ENCODE measurements at places on chromosomes 7 and 10. TPM values are rescaled to one million over a fixed set of nuclear protein-coding genes. Genes with fewer than 3 reads are reported as not detected.

The TMEM213 gene
- not detected for total RNA-seq

The CLRN3 gene
- total RNA-seq, result not detected

The HOXA2 gene
- total RNA-seq, result not detected

DNA sequence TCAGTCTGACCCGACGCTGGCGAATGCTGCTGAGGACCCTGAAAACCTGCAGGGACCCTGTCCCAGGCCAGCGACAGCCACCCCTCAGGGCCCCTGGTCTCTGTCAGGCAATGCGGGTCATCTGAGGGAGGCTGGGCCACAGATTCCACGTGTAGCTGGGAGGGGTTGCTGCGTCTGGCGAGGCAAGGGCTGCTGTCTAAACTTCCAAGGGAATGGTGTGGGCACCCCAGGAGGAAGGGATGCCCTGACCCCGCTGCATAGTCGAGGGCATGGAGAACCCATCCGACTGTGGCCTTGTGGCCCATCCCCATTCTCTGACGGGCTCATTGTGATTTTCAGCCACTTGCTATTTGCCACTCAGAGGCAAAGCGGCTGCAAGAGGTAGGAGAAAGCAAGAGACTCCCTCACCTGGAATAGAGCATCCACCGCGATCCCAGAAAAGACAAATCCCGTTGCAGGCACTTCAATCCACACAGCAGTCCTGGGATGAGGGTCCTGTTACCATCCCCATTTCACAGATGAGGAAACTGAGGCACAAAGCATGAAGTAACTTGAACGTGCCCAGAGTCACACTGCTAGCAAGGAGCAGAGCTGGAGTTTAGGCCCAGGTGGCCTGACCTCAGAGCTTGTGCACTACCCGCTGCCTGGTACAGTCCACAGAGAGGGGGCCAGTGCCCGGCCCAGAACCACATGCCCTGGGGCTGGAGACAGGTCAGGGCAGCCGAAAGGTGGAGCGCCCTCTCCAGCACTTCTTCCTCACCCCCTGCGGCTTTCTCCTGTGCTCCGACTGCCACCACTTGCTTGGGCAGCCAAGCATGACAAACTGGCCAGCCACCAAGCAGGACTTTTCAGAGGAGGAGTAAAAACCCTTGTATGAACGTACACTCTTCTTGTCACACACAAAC, 163.8 kb upstream of the KLF14 start:
- DNase-seq, result no peak

- DNase-seq, result no peak
These were observed 27.7 kb downstream of the MMRN2 start for GRCh38 chr10:86929468-86930380.

- DNase-seq, result no peak
These were observed 327.2 kb downstream of the KCNMA1 start for GRCh38 chr10:77310288-77310840.

GRCh38 chr10:44983066-44983894, 4.7 kb upstream of the DEPP1 start:
- no peak for DNase-seq

DNA sequence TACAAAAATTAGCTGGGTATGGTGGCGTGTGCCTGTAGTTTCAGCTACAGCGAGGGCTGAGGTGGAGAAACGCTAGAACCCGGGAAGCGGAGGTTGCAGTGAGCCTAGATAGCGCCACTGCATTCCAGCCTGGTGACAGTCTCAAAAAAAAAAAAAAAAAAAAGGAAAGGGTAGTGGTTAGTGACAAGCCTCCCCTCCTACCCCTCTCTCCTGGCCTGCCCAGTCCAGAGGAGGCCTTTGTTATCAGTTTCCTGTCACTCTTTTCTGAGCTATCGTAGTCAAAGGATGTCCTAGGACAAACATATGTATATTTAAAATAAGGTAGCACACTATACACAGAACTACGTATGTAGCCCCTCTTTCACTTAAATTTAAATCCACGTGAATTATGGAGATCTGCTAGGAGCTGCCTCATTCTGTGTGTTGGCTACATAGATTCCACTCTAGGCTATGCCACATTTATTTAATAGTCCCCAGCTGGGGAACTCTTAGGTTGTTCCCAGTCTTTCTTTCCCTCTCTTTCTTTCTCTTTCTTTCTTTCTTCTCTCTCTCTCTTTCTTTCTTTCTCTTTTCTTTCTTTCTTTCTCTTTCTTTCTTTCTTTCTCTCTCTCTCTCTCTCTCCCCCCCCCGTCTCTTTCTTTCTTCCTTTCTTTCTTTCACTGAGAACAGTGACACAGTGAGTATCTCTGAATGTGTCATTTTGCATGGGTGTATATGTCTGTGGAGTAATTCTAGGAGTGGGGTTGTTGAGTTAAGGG, 3.9 kb downstream of the TSPAN15 start:
- no peak for DNase-seq

DNA sequence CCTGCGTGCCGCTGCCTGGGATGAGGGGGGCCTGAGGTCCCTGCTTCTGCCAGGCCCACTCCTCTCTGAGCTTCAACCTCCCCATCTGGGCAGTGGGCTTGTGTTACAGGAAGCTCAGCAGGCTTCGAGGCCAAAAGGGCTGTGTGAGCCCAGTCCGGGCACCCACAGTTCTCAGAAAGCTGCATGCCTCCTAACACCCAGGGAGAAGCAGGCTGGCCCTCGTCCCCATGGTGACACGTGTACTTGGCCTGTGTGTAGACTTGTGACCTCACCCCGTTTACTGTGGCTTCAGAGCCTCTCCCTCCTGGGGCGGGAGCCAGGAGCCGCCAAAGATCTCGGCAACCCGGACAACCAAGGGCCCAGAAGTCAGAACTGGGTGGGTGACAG, 2.2 kb upstream of the GRIFIN start:
- no peak for DNase-seq

DNA sequence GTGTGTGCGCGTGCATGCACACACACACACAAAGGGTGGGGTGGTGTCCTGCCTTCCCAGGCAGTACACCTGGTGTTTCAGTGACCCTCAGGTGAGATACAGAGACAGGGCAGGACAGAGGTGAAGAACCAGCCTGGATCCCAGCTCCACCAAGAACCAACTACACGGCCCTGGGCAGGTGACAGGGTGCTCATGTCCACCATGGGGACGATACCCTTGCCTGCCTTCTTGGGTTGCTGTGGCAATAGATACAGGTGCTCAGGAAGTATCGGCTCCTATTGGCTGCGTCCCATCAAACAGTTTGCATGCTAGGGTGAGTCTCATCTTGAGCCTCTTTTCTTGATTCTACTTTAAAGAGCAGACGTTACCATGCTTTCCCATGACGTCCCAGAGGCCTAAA, 33.7 kb upstream of the CXCL12 start:
- no peak for DNase-seq

DNA sequence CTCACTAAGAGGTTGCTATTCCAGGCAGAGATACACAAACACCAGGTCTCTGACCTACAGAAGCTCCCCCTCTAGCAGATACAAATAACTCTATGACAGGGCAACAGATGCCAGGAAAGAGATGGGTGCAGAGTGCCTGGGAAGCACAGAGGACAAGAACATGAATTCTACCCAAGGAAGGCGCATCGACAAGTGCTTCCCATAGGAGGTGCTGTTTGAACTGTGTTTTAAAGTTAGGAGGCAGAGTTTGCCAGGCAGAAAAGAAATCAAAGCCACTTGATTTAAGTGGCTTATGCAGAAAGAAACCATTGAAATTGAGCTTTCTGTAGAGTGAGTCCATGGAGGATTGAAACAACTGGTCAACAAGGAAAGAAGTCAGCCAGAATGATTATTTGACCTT, 35.3 kb upstream of the EGR2 start:
- DNase-seq, result no peak

DNA sequence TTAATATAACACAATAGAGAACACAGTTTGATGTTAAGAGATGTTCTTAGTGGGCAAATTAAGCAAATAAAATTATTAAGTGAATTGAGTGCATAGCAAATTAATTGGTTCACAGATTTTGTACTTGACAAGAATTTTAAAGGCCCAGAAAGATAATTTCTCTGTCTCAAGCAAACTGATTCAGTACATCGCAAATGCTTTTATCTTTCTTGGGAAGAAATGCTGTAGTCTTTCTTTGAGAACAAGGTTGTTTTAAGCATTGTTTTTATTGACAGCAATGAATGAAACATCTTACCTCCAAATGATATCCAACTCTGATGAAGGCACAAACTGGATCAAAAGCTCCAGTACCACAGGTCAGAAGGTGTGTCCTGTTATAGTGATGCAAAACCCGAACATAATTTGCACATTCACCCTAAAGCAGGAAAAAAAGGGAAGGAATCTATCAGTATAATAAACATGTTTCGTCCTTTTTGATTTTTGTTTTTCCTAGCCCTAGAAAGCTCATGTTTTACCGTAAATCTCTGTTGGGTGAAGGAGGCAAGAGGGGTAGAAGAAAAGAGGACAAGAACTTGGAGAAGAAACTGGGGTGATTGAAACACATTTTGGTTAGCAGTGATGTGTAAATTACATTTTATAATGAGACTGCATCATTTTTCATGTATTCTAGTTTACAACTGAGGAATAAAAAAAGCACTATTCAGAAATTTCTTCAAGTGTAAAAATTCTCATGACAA, 182.6 kb downstream of the SEMA3E start:
- no peak for DNase-seq

- DNase-seq, result no peak
These were observed 144.2 kb downstream of the JCAD start for GRCh38 chr10:29914986-29915785.

DNA sequence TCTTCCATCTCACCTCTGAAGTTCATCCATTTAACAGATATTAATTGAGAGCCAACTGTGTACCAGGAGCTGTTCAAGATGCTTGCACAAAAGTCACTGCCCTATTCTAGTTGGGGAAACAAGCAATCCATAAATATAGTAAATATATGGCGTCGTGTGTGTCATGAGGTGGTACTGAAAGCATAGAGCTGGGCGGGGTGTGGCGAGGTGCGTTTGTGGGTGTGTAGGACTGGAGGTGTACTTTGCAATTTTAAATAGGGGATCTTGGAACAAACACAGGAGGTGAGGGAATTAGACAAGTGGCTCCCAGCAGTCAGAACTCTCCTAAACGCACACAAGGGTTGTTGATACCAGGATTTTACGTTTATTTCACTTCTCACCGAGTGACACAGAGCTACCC, 490 bp upstream of the ZNF239 start:
- DNase-seq, result no peak
